CMK (cell line): ENCODE measurements at places on chromosomes 6 and 20.

DNA sequence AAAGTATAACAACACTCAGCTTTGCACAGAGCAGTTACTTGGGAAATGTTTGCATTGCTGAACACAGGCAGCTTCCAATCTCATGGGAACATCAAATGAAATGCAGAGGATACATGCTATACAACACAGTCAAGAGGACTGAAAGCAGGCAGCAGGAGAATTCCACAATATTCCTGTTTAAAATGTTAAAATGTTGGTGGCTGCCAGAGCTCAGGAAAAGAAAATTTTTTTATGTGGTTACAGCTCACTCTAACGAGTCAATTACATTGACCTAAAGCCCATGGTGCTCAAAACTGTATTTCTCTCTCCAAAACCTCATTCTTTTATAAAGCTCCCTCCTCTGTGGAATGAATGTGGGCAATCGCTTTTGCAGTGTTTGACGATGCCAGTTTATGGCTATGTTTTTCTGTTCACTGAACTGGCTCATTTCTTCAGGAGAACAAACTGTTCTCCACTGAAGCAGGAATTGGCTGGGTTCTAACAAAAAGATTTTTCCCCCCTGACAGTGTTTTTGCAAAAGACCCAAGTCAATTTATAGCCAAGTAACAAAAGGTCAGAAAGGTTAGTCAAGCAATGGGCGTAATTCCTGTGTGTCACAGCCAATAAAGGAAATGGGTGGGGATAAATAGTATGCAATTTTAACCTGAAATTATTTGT, 69.0 kb downstream of the ZHX3 start:
- no peak for DNase-seq

DNA sequence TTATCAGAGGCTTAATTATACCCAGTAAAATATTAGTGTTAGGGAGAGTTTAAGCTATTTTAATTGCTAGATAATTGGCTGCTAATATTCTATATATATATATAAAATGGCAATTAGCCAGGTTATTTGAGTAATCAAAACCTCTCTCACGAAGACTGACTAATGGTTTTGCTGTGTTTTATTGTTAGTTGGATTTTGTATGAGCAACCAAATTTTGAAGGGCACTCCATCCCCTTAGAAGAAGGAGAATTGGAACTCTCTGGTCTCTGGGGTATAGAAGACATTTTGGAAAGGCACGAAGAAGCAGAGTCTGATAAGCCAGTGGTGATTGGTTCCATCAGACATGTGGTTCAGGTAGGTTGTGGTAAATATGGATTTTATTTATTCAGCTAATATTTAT, 102.2 kb downstream of the RTN4IP1 start:
- no peak for DNase-seq

GRCh38 chr6:51147756-51148155, 329.1 kb downstream of the TFAP2B start:
- no peak for DNase-seq

DNA sequence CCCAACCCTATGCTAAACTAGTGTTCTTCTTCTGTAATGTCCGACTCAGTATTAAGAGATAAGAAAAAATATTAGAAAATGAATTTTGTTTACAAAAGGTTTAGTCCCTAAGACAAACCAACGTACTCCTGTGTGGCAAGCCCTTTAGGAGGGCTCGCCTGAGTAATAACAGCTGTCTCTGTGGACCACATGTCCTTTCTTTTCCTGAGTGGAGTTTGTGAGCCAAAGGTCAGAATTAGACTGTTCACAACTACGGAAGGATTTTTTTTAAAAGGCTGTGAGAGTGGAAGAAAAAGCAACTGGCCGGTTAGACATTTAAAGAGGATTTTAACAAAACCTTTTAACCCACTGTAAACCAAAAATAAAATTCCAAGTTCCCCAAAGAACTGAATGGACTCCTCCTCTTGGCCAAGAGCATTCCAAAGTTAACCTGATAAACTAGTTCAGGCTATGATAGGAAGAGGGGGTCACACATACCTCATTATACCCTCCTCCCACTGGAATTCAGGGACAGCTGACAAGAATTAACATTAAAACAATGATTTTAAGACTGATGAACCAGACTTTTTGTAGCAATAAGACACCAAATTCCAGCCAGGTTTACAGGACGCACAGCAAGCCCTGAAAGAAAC, 43.5 kb downstream of the FAM184A start:
- no peak for DNase-seq

GRCh38 chr20:46826343-46826984, 68.2 kb upstream of the EYA2 start:
- no peak for DNase-seq

GRCh38 chr20:47944682-47945081, 159.4 kb upstream of the SULF2 start:
- no peak for DNase-seq

GRCh38 chr6:106560996-106561685, 68.2 kb downstream of the RTN4IP1 start:
- DNase-seq, result no peak

GRCh38 chr6:149723771-149724417, 6.0 kb upstream of the LATS1 start:
- DNase-seq, result peak; percentile 56

- DNase-seq, result no peak
Observed at GRCh38 chr6:121395736-121396135, 39.7 kb upstream of the GJA1 start.

- no peak for DNase-seq
Observed at GRCh38 chr6:148521158-148521557, 178.5 kb downstream of the SASH1 start.

- DNase-seq, result no peak
Observed at GRCh38 chr6:170008294-170008785, 256.9 kb downstream of the ERMARD start.

DNA sequence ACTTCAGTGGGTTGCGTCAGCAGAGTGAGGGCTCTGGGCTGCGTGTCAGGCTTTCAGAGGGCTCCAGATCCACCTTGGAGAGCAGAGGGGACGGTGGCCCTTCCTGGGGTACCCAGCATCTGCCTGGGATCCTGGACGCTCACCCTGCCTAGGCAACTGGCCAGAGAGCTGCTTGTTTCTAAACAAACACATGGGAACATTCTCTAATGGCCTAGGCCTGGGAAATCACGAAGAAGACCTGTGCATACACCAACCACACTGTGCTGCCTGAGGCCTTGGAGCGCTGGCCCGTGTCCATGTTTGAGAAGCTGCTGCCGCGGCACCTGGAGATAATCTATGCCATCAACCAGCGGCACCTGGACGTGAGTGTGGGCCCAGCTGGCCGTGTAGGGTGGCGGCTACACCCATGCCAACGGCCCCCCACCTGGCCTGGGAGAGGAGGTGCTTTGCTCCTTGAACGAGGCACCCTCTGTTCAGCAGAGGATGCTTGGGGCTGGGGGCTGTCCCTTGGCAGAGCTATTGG, 32.2 kb downstream of the PYGB start:
- DNase-seq, result no peak

DNA sequence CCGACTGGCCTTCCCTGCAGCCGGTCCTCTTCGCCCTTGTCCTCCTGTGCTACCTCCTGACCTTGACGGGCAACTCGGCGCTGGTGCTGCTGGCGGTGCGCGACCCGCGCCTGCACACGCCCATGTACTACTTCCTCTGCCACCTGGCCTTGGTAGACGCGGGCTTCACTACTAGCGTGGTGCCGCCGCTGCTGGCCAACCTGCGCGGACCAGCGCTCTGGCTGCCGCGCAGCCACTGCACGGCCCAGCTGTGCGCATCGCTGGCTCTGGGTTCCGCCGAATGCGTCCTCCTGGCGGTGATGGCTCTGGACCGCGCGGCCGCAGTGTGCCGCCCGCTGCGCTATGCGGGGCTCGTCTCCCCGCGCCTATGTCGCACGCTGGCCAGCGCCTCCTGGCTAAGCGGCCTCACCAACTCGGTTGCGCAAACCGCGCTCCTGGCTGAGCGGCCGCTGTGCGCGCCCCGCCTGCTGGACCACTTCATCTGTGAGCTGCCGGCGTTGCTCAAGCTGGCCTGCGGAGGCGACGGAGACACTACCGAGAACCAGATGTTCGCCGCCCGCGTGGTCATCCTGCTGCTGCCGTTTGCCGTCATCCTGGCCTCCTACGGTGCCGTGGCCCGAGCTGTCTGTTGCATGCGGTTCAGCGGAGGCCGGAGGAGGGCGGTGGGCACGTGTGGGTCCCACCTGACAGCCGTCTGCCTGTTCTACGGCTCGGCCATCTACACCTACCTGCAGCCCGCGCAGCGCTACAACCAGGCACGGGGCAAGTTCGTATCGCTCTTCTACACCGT, 6.1 kb downstream of the UBD start:
- no peak for DNase-seq

DNA sequence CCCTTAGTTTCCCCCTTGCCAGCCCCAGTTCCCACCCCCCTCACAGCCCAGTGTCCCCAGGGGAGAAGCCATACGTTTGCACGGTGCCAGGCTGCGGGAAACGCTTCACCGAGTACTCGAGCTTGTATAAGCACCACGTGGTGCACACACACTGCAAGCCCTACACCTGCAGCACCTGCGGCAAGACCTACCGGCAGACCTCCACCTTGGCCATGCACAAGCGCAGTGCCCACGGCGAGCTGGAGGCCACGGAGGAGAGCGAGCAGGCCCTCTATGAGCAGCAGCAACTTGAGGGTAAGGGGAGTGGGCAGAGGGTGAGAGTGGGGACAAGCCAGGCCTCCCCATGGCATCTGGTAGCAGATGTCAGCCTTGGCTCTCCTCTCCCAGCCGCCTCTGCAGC, 5.1 kb upstream of the DEF6 start:
- DNase-seq, result no peak

- no peak for DNase-seq
Observed at GRCh38 chr6:103798166-103798565, 1061.6 kb downstream of the HACE1 start.

GRCh38 chr6:145087034-145087433, 648.3 kb downstream of the EPM2A start:
- DNase-seq, result no peak

GRCh38 chr20:8150591-8150990, 18.5 kb downstream of the PLCB1 start:
- DNase-seq, result no peak

DNA sequence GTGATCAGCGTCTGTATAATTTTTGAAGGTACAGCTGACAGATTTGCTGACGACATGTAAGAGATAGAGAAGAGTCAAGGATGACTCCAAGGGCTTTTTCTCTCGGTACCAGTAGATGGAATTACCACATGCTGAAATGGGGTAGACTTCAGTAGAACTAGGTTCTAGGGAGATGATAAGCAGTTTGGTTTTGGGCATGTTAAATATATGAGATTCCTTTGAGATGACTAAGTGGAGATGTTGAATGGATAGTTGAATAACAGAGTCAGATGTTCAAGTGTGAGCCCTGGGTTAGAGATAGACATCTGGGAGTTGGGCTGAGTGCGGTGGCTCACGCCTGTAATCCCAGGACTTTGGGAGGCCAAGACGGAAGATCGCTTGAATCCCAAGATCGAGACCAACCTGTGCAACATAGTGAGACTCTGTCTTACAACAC, 50.0 kb downstream of the PHF20 start:
- no peak for DNase-seq

GRCh38 chr6:45677381-45678284, 299.9 kb upstream of the SUPT3H start:
- no peak for DNase-seq

DNA sequence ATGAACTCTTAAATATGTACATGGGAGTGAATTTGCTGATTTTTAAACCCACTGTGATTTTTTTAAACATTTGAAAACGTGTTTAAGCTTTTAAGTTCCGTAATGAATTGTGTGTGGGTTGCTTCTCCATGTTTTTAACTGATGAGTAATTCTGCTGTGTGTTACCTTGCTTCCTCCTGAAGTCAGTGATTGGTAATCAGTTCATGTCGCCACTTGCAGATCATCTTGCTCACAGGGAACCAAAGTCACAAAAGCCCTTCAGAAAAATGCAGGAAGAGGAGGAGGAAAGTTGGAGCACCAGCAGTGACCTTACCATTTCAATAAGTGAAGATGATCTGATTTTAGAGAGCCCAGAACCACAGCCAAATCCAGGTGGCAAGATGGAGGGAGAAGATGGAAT, 36.7 kb downstream of the KIZ start:
- no peak for DNase-seq

DNA sequence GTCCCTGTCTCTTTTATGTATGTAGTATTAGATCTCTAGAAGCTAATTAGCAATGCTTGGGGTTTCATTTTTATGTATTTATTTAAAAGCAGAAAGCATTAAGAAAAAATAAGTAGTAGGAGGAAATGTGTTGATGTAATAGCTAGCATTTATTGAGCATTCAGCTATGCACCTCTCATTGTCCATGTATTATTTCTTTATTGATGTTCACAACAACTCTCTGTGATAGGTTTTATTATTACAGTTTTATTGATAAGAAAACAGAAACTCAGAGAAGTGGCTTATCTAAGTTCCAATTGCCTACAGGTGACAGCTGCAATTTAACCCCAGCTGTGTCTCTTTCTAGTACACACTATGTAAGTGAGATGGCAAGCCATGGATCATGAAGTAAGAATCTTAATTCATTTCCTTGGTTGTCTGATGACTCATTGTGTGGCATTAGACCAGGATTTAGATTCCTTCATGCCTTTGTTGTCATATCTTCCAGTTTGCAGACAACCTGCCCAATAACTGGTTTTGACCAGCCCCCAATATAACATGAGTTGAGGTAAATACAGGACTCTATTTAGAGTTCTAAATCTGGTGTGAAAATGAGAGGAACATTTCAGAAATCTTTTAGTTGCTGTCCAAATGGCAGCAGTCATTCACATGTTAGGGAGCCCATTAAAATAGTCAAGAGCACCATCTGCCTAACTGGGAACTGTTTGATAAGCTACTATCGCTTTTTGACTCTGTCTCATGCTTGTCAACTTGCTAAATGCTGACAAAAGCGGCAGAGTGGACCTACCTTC, 170.8 kb upstream of the PHACTR1 start:
- no peak for DNase-seq

DNA sequence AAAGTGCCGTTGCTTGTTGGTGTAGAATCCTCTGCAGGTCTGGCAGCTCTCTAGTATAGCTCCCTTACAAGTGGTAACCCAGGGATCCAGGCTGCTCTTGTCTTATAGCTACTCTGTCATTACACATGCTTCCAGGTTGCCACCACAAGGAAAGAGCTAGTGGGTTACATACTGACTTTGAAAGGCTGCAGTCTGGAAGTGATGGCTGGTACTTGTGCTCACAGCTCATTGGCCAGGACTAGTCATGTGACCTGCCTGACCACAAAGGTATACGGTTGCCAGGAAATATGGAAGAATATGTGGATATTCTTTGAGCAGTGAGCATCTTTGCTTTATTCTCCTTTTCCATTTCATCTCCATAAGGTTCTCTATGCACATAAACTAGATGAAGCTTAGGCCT, 46.0 kb downstream of the RREB1 start:
- DNase-seq, result no peak

DNA sequence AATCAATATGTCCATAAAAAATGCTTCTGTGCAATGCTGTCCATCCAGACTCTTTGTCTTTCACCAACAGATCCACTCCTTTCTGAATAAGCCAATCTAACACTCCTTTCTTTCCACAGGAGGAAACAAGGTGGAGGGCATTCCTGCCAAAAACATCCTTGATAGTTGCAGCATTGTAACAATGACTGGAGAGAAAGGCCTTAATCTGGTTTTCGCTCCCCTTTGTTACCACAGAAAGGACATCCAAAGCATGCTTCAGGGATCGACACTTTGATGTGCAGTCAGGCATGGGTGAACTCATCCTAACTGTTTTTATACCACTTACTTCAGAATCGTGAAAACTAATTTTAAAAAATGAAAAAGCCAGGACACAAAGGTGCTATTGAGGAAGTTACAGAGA, 7.4 kb downstream of the IBTK start:
- no peak for DNase-seq
